C1 segment of cervical spinal cord (tissue), 14 donors: ENCODE measurements at places on chromosomes 11 and 22.

DNA sequence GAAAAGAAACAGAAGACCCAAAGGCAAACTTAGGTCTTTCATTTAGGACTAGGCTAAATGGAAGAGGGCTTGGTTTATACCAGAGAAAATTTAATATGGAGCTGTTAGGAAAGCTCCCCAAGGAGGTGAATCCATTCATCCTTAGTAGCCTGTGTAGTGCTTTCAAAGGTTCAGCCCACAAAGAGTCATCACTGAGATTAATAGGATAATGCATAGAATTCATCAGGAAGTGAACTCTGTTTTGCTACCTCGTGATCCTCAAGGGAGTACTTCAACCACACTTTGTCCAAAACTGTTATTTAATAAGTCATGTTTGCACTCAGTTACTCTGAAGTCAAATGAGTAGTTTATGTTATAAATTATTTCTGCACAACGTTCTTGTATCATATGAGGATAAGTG lies 43.3 kb upstream of the MMP7 start:
- no peak for DNase-seq

- no peak for DNase-seq
These were observed 47.0 kb upstream of the ISX start for GRCh38 chr22:35018995-35019394.

DNA sequence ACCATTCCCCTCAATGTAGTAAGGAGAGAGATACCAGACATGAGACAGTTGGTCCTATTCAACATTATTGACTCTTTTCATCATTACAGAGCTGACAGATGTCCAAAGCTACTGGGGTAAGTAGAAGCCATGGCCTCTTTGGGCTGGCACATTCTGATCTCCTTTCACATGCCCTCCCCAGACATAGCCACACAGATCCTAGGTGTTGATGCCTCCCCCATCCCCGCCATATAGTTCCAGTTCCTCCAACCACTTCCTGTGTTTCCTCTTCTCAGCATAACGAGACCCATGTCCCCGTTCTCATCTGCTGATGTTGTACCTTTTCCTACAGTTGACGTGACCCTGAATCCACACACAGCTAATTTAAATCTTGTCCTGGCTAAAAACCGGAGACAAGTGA lies 14.0 kb downstream of the TRIM6 start:
- no peak for DNase-seq

DNA sequence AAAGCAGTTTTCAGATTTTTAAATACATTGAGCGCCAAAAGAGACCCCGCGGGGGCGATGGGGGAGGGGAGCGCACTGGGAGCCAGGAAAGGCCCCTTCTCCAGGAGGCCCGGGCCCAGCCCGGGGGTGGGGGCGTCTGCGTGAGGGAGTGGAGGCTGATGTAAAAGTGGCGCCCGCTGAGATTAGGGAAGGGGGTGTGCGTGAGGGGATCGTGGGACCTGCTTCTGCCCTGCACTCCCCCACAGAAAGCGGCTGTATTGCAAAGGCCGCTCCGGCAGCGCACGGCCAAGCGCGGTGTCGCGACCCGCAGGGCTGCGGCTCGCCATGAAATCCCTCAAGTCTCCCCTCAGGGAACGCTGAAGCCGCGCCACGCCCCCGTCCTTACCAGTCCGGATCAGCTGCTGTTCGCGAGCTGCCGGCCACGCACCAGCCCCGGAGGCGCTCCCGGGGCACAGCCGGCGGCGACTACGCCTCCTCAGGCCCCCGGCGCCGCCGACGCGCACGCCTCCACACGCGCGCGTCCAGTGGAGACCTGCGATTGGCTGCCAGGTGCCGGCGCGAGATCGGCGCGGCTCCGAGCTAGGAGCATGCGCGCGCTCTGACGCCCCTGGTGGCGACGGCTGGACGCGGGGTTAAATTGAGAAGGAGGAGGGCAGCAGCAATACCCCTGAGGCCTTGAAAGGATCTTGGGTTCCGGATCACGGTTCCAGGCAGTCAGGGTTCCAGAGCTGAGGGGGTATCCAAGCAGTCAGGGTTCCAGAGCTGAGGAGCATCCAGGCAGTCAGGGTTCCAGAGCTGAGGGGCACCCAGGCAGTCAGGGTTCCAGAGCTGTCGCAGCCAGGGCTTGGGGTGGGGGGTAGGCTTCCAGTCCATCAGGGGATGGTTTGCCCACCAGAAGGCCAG lies at the start of gene ZNF280B:
Gene ZNF280B, minus strand, starts transcription at position 469 of the 903 bp plus-strand sequence. CDS start 19,344 bp downstream, outside the sequence.
- DNase-seq: peak; percentile 15

- no peak for DNase-seq
These were observed 116.5 kb downstream of the CSNK2A3 start for GRCh38 chr11:11236498-11237059.

GRCh38 chr11:104817973-104818372 lies 80.3 kb downstream of the CASP12 start:
- DNase-seq: no peak

DNA sequence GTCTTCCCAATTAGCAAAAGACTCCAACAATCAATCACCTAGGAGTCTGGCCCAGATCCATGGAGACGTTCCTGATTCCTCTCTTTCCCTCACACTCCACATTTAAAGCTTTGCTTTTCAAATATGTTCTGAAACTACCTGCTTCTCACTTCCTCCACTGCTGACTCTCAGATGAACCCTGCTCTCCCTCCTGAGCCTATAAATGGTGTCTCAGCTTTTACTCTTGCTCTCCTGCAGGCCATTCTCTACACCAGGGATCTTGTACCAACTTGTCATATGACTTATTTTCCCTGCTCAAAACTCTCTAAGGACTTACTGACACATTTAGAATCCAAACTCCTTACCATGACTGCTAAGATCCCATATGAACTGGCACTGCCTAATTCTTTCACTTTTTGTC lies 138.4 kb upstream of the DDI1 start:
- no peak for DNase-seq

DNA sequence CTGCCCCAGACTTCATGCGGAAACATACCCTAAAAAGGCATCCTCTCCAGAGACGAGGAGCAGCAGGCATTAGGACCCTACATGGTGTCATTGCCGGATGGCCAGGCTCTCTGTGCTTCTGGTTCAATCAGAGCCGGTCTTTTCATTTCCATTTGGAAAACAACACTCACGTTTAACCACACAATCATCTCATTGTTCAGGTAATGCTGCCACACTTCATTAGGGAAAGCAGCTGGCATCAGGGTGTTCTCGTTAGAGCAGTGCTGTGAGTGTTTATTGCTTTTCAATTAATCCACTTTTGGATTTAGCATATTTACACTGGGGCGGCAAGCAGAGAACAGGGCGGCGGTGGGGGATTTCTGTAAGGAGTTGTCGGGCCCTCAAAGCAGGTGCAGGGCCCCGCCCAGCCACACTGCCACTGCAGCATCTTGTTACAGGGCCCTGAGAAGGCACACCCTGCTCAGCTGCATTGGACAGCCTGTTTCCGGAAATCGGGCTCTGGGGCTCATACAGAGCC lies 338.6 kb downstream of the SHANK2 start:
- DNase-seq: no peak

DNA sequence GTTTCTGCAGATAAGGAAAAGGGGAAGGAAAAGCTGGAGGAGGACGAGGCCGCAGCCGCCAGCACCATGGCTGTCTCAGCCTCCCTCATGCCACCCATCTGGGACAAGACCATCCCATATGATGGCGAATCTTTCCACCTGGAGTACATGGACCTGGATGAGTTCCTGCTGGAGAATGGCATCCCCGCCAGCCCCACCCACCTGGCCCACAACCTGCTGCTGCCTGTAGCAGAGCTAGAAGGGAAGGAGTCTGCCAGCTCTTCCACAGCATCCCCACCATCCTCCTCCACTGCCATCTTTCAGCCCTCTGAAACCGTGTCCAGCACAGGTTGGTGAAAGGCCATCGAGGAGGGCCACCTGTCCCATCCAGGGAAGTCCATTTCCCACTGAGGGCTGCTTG lies 5.6 kb downstream of the TEF start:
- DNase-seq: no peak

GRCh38 chr22:27912101-27912500 lies 7.0 kb downstream of the PITPNB start:
- no peak for DNase-seq

DNA sequence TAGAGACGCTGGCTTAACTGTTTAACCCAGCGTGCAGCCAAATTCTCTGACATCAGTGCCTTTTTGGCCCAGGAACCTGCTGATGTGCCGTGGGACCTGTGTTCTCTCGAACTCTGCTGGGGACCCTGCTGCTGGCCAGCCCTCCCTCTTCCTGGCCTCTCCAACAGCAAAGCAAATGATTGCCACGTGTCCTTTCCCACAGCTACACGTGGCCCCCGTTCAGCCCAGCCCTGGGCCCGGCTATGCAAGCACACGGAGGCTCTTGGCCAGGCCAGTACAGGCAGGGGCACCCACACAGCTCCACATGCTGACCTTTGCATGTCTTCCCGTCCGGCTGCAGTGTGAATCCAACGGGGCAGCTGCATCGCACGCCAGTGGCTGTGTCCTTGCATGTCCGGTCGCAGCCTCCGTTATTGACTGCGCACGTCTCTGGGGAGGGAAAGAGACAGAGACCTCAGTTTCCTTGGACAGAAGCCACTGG lies 51.6 kb upstream of the TTLL12 start:
- DNase-seq: no peak

GRCh38 chr11:4921796-4922195 lies 2.3 kb downstream of the OR51G1 start:
- no peak for DNase-seq

DNA sequence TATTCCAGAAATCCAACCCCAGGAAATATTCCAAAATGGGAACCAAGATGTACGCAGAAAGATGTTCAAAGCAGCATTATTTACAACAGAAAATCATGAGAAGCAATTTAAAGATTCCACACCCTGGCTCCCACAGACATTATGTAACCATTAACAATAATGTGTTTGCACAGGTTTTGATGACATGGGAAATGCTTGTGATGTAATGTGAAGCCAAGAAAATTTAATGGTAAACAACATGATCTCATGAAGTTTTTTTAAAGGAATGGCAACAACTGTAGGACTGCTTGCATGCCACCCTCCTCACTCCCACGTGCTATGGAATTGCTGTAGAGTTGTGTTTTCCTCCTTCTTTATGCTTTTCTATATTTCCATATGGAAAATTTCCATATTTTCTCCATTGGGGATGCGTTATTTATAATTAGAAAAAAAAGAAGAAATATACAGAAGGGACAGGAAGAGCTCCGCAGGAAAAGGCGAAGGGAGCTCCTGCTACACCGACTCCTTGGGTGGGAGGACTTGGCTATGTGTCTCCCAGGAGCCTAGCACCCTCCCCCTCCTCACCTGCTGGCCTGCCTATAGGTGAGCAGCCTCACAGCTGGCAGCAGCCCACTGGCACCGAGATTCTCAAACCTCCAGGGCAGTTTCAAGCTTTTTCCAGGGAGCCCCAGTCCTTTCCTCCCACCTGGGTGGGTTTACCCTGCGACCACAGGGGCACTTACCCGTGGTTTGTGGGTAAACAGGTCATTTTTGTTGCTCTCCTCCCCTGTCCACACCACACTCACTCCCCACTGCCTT lies 20.9 kb downstream of the LRFN4 start:
- no peak for DNase-seq

DNA sequence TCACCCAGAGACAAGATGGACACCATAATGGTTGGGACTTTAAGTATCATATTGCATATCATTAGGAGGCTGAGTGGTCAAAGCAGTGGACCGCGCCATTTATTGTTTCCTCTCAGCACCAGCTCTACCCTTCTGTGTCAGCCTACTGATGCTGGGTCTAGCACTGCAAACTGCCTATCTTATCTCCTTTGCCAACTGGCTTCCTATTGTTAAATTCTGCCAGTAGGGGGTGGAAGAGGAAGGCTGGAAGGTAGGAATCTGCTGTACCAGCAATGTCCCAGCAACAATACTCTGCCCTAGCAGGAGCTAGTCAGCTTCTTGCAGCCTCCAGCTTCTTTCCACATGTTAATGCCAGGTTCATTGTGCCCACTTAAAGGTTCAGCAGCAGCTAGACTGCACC lies 367.1 kb upstream of the PDGFD start:
- DNase-seq: no peak

- no peak for DNase-seq
These were observed 7.2 kb downstream of the BLID start for GRCh38 chr11:122108828-122109227.

GRCh38 chr11:122751292-122752070 lies 86.8 kb upstream of the CRTAM start:
- no peak for DNase-seq

DNA sequence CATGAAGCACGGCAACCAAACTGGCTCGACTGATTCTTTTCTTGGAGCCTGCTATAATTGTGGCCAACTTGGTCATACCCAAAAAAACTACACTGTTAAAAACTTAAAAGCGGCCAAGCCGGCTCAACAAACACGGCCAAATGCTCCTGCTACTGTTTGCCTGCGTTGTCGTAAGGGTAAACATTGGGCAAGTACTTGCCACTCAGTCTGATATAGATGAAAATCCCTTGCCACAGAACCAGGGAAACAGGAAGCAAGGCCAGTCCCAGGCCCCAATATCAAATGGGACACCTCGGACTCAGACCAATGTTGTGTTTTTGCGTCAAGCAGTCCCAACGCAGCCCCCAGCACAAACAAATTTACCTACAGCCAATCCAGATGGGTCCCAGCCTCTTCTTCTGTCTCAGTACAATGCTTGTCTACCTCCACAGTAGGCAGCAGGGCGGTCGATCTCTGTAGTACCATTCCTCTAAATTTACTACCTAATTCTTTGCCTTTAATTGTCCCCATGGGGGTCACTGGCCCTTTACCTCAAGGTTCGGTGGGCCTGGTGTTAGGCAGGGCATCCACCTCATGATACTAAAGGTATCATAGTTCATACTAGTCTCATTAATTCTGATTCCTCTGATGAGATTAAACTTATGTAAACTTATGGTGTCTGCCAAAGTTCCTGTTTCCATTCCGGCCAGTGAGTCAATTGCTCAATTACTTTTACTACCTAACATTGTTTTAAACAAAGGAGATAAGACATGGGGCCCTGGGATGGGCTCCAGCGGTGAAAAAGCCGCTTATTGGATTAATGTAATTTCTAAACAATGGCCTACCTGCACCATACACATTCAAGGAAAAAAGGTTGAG lies 3.7 kb upstream of the COMT start:
- DNase-seq: no peak

DNA sequence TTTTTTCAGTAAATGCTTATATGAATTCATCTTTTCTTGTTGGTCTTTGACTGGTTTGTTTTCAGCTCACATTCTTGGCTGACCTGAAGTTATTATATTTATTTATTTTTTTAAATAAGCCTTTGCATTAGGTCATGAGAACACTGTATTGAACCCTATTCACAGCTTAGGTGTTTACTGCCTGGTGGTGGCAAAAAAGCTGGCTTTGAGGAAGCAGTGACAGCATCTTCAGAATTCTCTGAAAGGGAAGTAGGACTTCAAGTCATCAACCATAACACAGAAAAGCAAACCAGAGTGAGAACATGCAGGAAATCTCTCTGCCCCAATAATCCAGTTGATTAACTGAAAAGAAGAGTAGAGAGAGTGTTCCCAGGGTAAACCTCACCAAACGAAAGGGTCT lies 30.3 kb upstream of the MMP13 start:
- DNase-seq: no peak

- no peak for DNase-seq
These were observed 17.7 kb downstream of the ELF5 start for GRCh38 chr11:34495724-34496377.

- DNase-seq: no peak
These were observed 20.9 kb downstream of the TCP11L1 start for GRCh38 chr11:33060271-33060670.
